ENCODE measurements at places on chromosomes 7 and 10.

- DNase-seq, result peak; percentile 63
Measured at GRCh38 chr7:63899691-63900393, 98.8 kb upstream of the ZNF722 start.

GRCh38 chr10:110017052-110017451, 9.3 kb downstream of the ADD3 start:
- DNase-seq, result no peak

DNA sequence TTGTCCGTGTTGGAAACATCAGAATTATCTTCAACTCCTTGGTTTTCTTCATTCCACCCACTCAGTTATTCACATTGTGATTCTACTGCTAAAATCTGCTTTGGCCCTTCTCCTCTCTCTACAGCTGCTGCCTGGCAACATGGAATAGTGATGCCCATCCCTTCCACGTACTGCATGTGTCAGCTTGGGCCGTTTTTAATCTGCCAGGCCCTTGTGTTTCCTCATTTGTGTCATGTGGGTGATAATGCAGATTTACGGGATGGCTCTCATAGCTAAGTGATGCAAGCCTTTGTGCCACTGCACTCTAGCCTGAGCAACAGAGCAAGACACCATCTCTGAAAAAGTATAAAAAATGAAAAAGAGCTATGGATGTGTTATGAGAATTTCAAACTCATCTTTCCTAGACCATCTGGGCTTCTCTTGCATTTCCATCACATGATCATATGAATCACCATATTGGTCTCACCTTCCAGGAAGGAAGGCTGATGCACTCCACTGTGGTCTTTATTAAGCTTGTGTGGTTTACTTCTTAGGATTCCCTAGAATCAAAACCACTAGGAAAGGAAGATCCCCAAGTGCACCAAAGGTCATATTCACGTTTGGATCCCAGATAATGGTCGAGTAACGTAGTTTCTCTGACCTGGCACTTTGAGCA, 20.6 kb upstream of the CELF2 start:
- no peak for DNase-seq

GRCh38 chr10:14608381-14609001, 166.2 kb downstream of the FAM107B start:
- DNase-seq, result no peak

GRCh38 chr7:74026903-74027682, 880 bp upstream of the ELN start:
- peak; percentile 13 for DNase-seq

DNA sequence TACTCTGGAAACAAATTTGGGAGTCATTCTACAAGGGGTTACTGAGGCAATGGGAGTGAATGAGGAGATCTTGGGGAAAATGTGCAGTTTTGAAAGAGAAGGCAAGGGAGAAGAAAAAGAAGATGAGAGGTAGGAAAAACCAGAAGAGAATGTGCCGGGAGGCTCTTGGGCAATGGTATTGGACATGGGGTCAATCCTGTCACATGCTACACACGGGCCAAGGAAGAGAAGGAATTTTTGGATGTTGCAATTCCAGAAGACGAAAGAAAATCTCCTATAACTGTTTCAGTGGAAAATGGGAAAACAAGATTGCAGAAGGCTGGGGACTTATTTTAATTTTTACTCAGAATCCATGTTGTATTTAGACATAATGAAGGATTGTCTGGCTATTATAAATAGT, 615.0 kb downstream of the PHTF2 start:
- no peak for DNase-seq
